Fibroblast of villous mesenchyme (primary cell): ENCODE measurements at places on chromosomes 1 and 21.

- peak; percentile 38 for DNase-seq
Observed at GRCh38 chr1:224047538-224047937, 66.4 kb upstream of the FBXO28 start.

DNA sequence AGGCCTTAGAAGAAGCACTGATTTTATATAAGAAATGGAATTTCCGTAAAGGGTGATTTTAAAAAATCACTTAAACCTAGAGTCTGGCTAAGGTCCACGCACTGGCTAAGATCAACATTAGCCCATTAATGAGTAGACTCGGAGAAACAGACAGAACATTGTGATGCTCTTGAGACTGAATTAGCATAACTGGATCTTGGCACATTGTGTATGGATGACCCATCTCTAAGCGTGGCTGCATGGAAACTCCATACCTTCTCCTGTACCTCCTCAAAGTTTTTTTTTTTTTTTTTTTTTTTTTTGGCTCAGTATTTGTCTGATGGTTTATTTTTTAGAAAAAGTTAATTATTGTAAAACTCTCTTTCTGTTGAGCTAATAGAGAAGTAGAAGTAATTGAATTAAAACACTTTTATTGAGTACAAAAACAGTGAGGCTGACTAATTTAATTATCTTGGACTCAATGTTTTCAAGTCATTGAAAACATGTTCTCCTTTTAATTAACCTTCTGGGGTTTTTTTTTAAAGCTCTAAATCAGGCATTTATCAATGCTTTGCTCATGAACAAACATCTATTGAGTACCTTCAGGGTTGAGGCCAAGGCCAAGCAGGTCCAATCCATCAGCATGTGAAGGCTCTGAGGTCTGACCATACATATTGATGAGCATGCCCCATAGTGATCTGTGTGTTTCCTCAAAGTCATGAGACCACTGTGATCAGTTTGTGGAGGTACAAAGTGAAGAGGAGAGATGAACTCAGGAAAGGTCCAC lies 74.0 kb downstream of the TLR5 start:
- no peak for DNase-seq

DNA sequence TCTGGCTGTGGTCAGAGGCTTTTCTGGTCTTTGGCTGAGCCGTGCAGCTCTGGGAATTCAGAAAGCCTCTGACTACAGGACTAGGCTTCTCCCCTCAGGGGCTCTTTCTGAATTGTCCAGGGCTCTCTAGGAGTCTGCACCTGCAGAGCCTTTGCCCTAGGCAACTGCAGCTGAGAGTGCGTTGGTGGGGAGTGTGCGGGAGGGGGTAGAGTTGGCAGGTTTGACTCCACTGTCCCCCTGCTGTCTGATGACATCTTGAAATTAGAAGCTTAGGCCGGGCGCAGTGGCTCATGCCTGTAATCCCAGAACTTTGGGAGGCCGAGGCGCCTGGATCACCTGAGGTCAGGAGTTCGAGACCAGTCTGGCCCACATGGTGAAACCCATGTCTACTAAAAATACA lies 32.9 kb downstream of the KIAA1614 start:
- DNase-seq: no peak

DNA sequence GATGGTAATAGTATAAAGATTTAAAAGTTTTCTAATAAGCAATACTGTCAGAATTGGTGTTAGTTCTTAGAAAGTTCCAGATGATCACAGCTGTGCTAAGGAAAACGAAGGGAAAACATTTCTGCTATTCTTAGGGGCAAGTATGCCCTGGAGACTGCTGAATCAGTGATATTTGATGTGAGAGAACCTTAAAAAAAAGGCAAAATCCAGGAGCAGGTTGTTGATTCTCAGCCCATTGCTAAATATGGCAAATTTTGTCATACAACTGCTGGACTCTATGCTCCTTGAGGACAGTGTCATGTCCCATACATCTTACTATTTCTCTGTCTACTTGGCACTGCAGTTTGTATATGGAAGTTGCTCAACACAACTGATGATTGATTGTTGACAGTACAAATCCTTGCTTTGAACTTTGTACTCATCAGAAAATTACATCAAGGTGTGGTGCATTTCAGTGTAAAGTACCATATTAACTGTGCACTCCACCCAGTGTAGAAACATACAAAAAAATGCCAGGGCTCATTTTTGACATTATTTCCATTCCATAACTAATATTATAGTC lies 10.9 kb downstream of the CRCT1 start:
- no peak for DNase-seq

- DNase-seq: no peak
Observed at GRCh38 chr1:6832531-6833188, 47.4 kb downstream of the CAMTA1 start.

GRCh38 chr1:244157731-244158438 lies 106.8 kb downstream of the ZBTB18 start:
- DNase-seq: no peak

DNA sequence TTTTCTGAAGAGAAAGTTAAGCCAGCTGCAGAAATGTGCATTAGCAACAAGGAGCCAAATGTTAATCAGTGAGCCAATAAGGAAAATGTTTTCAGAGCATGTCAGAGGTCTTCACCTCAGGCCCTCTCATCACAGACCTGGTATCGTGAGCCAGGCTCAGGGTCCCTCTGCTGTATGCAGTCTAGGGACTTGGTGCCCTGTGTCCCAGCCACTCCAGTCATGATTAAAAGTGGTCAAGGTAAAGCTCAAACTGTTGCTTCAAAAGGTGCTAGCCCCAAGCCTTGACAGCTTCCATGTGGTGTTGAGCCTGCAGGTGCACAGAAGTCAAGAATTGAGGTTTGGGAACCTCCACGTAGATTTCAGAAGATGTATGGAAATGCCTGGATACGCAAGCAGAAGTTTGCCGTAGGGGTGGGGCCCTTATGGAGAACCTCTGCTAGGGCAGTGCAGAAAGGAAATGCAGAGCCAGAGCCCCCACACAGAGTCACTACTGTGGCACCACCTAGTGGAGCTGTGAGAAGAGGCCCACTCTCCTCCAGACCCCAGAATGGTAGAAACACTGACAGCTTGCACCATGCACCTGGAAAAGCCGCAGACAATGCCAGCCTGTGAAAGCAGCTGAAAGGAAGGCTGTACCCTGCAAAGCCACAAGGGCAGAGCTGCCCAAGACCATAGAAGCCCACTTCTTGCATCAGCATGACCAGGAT lies 1128.7 kb downstream of the AMY1C start:
- no peak for DNase-seq

GRCh38 chr1:61472876-61473275 lies 252.1 kb downstream of the TM2D1 start:
- no peak for DNase-seq

GRCh38 chr1:225766967-225767633 lies 10.5 kb upstream of the SRP9 start:
- peak; percentile 98 for DNase-seq

DNA sequence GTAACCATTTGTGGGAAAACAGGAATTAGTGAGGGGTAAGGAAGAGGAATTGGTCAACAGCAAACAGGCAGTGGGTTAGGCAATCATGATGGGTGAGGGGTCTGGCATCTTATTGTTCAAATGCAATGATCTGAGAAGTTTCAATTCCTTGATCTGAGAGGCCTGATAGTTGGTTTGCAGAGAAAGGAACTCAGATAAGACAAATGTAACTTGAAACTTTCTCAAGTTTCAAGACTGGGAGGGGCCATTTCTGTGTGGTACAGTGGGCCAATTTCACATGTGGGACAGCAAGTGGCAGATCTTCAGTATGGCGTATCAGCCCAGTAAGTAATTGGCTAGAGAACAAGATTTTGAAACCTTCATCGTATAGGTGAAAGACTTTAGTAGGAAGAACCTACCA lies 102.5 kb downstream of the XPR1 start:
- DNase-seq: no peak

GRCh38 chr1:59139396-59139795 lies 157.5 kb upstream of the FGGY start:
- no peak for DNase-seq

DNA sequence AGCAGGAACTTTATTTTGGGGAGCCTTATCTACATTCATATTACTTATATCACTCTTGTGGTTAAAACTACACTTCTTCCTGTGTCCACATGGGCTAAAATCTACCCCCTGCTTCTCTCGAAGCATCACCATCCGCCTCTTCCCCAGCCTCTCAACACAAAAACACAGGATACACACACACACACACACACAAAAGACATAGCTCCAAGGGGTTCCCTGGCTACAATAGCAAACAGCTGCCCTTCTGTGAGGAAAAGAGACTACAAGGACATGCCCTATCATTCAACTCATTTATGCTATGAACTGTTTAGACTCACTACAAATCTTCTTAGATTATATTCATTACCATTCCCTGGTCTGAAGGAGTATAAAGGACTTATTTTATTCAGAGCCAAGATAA lies 155.0 kb downstream of the PIGK start:
- no peak for DNase-seq

- DNase-seq: no peak
Observed at GRCh38 chr1:206651014-206651413, 15.7 kb downstream of the DYRK3 start.

- no peak for DNase-seq
Observed at GRCh38 chr1:172653015-172653709, 5.7 kb upstream of the FASLG start.

DNA sequence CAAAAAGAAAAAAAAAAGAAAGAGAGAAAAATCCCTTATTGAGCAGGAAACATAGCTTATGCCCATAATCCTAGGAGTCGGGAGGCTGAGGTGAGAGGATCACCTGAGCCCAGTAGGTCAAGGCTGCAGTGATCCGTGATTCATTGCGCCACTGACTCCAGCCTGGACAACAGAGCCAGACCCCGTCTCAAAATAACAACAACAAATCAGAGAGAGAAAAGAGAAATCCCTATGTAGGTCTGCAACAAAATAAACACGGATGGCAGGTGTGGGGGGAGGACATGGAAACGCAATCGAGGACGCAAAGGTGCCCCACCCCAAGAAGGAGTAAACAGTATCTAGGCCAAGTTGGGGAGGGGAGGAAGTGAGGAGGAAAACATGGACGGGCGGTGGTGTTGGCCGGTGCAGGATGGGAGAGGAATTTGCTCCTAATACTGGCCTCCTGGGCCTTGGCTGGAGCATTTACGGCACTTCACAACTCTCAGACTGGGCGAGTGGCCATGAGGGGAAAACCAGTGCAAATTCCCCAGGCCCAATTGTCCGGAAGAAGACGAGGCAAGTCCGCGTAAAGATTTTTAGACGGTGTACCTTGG lies 609 bp upstream of the CHTOP start:
- no peak for DNase-seq

GRCh38 chr1:53730224-53730865 lies 8.6 kb downstream of the GLIS1 start:
- no peak for DNase-seq

DNA sequence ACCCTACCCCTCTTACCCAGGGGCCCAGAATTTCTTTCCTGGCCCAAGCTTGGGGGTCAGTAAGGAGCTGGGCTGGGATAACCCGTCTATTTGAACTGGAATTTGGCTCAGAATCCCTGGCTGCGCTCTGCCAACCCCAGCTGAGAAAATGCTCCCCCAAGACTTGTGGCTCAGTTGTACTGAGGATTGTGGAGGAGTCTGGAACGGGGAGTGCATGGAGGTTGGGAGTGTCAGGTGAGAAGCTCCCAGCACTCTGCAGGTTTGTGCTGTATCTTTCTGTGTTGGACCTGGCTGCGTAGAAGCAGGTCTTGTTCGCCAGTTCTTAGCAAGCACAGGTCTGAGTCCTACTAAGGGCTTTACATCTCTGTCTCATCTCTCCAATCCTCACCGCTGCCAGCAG lies 1.6 kb downstream of the TCEA3 start:
- no peak for DNase-seq

DNA sequence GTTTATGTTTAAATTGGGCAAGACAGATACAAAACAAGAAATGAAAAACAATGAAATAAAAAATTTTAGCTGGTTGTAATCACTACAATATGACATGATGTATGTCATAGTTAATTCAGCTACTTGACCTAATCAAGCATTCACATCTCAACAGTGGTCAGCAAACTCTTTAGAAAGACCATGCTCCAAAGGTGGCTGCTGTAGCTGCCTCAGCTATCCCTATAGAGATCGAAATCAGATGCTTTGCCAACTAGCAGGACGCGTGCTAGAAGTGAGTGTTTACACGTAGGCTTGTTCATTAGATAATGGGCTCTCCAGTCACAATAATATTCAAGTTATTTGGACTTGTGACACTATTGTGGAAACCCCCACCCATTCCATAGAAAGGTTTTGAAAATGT lies 25.9 kb downstream of the RGS5 start:
- no peak for DNase-seq

DNA sequence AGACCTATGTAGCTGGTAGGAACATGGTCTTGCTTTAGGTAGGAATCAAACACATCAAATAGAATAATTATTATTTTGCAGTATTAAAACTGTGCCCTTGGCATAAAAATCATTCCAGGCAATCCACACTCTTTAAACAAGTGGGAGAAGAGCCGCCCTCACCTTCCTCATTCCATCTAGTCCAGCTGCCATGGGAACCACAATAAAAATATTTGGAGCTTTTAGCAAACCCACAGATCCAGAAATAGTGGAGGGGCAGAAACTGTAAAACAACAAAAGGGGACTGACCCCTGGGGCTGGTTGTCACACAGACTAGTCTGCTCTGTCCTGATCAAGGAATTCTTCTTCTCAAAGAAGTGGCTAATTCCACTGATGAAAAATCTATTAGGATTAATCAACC lies 61.6 kb downstream of the PTPRC start:
- DNase-seq: no peak

- no peak for DNase-seq
Observed at GRCh38 chr1:204370176-204370575, 10.4 kb upstream of the PLEKHA6 start.

- DNase-seq: no peak
Observed at GRCh38 chr1:225875044-225875815, 7.0 kb downstream of the TMEM63A start.

- DNase-seq: no peak
Observed at GRCh38 chr1:35300376-35300775, 31.9 kb downstream of the ZMYM4 start.

DNA sequence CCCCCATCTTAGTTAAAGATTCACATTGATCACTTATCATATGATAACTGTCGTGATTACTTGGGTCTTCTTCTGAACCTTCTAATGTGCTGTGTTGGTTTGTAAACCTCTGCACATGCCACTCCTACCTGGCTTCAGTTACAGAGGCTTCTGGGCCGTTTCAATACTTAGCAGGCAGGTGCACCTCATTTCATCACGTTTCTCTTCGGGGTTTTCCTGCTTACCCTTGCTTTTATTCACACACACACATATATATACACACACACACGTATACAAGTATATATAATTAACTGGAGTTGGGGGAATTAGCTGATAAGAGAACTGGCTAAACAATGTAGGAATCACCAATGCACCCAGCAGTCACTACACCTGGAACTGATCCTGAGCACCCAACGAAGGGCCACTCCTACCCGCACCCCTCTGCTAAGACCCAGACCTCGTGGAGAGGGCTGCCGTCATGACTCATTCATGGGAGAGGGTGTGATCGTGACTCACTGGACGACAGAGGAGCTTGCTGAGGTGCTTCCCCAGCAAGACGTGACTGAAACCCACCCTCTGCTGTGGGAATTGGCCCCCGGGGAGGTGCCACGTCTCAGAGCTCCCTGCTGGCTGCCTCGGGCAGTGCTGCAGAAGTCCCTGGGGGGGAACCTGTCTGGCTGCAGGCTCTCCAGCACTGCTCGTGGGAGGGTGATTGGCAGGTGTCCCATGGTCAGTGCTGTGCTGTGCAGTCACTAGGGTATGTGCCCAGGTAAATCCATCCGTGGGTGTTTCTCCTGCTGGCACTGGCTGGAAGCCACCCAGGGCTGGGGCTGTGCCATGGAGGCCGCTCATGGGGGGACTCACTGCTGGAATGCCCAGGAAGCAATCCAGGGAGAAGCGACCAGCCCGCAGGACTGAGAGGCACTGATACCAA lies 166.6 kb downstream of the DYRK1A start:
- DNase-seq: peak; percentile 51
